ENCODE measurements at places on chromosomes 7 and 10. TPM values are rescaled to one million over a fixed set of nuclear protein-coding genes. Genes with fewer than 3 reads are reported as not detected.

DNA sequence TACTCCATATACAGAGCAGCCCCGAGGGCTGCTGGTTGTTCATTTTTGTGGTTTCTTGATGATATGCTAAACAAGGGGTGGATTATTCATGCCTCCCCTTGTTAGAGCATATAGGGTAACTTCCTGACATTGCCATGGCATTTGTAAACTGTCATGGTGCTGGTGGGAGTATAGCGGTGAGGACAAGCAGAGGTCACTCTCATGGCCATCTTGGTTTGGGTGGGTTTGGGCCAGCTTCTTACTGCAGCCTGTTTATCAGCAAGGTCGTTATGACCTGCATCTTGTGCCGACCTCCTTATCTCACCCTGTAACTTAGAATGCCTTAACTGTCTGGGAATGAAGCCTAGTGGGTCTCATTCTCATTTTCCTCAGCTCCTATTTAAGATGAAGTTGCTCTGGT is 31.3 kb downstream of the GNAT3 start:
- peak; percentile 73 for DNase-seq
- H3K4me1 ChIP-seq, result peaks cover 13% of the 10 kb centered on the region
- no peak overlapping the region for H3K4me3 ChIP-seq
- peak overlapping the region; percentile 54 for H3K27ac ChIP-seq
- no peaks in the 10 kb centered on the region for H3K36me3 ChIP-seq
- no peaks in the 10 kb centered on the region for H3K27me3 ChIP-seq

DNA sequence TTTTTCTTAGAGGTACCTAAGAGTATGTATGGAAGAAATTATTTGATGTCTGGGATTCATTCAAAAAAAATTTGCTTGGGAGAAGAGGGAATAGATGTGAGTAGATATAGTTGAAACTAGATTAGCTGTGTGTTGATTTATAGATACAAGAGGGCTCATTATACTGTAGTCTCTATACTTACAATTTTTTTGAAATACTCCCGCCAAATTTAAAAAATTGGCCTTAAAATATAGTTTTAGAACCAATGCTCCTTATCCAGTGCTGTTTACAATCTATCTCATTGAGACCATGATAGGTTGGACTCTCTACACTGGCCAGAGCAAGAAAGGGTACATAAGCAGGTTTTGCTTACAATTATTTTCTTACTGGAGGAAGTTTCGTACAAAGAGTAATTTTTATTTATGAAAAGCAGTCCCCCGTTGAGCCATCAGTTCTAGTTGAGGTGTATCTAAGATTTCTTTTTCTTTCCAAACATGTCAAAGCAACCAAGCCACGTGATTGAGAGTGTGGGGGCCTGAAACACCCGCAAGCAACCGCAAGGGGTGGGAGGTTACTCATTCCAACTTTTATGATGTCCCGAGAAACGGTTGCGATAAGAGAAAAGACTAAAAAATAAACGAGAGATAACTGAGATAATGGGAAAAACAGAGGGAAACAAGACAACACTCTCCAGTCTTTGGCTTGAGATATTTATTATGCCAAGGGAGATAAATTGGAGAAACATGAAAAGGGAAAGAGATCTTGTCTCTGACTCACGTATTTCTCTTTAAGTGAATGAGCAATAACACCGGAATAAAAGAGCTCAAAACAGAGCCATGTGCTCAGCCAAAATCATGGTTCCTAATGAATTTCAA is 729.2 kb downstream of the LRMDA start:
- H3K27me3 ChIP-seq, result peaks cover 11% of the 10 kb centered on the region
- DNase-seq, result peak; percentile 20
- no peaks in the 10 kb centered on the region for H3K36me3 ChIP-seq
- no peak overlapping the region for H3K27ac ChIP-seq
- H3K4me3 ChIP-seq, result no peak overlapping the region

GSTO2 gene
- 1.9 TPM for total RNA-seq

DNA sequence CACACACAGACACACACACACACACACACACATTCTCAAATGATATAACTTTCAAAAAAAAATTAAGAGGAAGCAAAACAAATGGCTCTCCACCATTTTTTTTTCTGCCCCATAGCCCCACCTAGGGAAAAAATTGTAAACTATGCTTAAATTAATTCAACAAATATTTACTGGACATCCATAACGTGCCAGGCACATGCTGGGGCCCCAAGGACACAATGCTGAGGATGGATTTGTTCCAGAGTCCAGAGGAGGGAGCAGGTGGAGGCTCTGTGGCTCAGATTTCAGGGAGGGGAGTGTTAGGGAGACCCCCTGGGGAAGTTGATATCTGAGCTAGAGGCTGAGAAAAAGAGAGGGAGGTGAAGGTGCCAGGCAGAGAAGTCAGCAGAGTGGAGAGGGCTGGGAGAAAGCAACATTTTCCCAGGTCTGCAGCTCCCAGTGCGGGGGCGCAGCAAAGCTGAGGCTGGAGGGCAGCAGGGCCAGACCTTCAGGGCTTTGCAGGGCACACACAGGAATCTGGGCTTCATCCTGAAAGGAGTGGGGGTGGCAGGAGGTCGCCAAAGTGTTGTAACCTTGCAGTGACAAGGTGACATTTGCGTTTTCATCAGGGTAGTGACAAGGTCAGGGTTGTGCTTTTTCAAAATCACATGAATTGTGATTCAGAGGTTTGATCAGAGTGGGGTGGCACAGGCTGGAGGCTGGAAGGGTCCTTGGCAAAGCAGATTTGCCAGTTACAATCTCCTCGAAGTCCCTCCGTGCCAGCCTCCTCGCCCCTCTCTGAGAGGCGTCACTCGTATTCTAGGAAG is 261.6 kb downstream of the WDR11 start:
- DNase-seq, result no peak
- H3K4me3 ChIP-seq, result no peak overlapping the region
- no peaks in the 10 kb centered on the region for H3K27me3 ChIP-seq
- H3K4me1 ChIP-seq, result no peaks in the 10 kb centered on the region

GRCh38 chr10:101085846-101086245 is 24.1 kb downstream of the KAZALD1 start:
- no peaks in the 10 kb centered on the region for H3K4me1 ChIP-seq
- H3K27me3 ChIP-seq, result peaks cover 41% of the 10 kb centered on the region
- no peak overlapping the region for H3K4me3 ChIP-seq
- no peak overlapping the region for H3K27ac ChIP-seq
- DNase-seq, result no peak
- no peaks in the 10 kb centered on the region for H3K36me3 ChIP-seq

DNA sequence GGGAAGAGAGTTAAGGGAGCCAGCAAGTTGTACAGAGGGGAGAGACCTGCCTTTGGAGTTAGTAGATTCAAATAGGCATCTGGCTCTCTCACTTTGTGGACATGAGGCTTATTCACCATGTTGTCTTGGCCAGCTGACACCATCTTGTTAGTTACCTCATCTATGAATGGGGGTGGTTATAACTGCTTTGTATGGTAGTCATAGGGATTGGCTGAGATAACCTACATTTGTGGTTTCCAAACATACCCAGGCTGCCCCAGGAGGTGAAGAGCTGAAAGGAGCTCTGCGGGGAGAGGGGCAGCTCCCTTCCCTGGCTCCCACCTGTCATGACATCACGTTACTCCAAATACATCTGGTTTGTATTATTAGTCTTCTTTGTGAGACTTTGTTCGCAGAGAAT is 393.3 kb upstream of the AUTS2 start:
- peak; percentile 91 for DNase-seq
- no peaks in the 10 kb centered on the region for H3K36me3 ChIP-seq
- H3K4me1 ChIP-seq, result peaks cover 10% of the 10 kb centered on the region
- H3K27ac ChIP-seq, result peak overlapping the region; percentile 41
- H3K27me3 ChIP-seq, result no peaks in the 10 kb centered on the region
